ENCODE measurements at places on chromosomes 16 and 17.
A peak's percentile ranks its signal among the peaks of the same experiment; 100 is the strongest.

GRCh38 chr17:55730808-55731207 is 8.1 kb upstream of the TMEM100 start:
- no peak for DNase-seq

DNA sequence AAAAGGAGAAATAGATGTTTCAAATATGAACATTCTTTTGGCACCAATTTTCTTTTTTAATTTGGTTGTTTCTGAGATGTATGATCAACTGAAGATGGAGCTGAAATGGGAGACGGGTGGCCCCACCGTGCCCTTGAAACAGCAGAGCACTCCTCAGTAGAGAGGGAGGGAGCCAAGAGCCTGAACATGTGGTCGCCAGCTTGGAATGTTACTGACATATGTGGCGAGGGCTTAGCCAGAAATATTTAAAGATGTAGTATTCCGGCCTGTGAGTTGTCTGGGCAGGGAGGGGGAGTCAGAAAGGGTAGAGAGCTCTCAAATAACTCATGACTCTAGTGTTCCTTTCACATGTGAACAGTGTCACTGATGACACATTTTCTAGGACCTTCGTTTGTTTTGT is 13.3 kb upstream of the MRC2 start:
- DNase-seq = no peak

- no peak for DNase-seq
Observed at GRCh38 chr17:46158323-46159296, 34.6 kb downstream of the KANSL1 start.

GRCh38 chr17:57662644-57663308 is 82.3 kb downstream of the CCDC182 start:
- peak; percentile 99 for DNase-seq

DNA sequence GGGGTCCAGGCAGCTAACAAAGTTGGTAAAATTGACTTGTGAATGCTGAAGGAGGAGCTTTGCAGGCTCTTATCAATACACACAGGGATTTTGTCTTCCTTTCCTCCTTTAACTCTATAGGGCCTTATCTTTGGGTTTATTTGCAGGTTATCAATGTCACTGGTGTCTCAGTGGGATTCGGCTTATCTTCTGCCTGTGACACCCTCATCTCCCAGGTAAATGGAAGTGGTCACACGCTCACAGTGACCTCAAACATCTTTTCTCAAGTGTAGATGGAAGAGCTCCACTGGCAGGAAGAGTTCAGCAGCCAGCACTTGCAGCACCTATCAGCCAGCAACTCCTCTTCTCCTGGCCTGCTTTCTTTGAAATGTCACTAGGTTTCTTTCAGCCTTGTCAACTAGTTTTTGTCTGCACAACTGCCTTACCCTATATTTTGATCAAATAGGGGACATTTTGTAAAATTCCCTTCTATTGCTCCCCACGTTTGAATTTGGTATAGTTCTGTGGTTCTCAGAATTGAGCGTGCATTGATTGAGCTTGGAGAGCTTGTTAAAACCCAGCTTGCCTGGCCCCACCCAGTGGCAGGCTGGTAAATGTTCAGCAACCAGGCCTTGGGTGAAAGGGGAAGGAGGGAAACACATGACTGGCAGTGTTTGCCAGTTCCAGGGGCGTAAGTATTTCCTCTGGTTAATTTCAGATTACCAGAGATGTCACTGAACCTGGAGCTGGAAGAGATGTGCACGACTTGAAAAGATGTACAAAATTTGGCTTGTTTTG is 12.8 kb downstream of the SLC47A1 start:
- DNase-seq = no peak

GRCh38 chr17:4514206-4514605 is 15.5 kb downstream of the SPNS2 start:
- no peak for DNase-seq

GRCh38 chr17:58200024-58200633 is 7.6 kb downstream of the EPX start:
- peak; percentile 80 for DNase-seq

- DNase-seq = no peak
Observed at GRCh38 chr17:67200727-67201301, 44.2 kb downstream of the HELZ start.

- DNase-seq = no peak
Observed at GRCh38 chr17:61714300-61714699, 123.3 kb upstream of the NACA2 start.

GRCh38 chr16:22353933-22354541 is 20.4 kb downstream of the CDR2 start:
- no peak for DNase-seq

Measured in ecto neural progenitor cell (in vitro differentiated cells).